Progenitor cell of endocrine pancreas (in vitro differentiated cells): ENCODE measurements at places on chromosomes 2 and 18. TPM values are rescaled to one million over a fixed set of nuclear protein-coding genes. Genes with fewer than 3 reads are reported as not detected.

The GPR55 gene
- total RNA-seq: not detected in 2 replicates

The BCL2 gene
- total RNA-seq: 3.8 and 4.1 TPM in 2 replicates

The UBR3 gene
- 36.9 and 41.5 TPM in 2 replicates for total RNA-seq

The POTEI gene
- 4.9 and 5.6 TPM in 2 replicates for total RNA-seq

The OTOF gene
- total RNA-seq: 0.11 and 0.22 TPM in 2 replicates

The CNGA3 gene
- total RNA-seq: 5.3 and 5.5 TPM in 2 replicates

The SERPINB7 gene
- not detected in 2 replicates for total RNA-seq

The HRH4 gene
- total RNA-seq: not detected in 2 replicates

The SLC9A4 gene
- 0.62 and 0.93 TPM in 2 replicates for total RNA-seq

The OTX1 gene
- total RNA-seq: 1.0 and 1.2 TPM in 2 replicates

The WDCP gene
- 22.4 and 23.7 TPM in 2 replicates for total RNA-seq

The SPATS2L gene
- total RNA-seq: 110 and 121 TPM in 2 replicates

The NTSR2 gene
- total RNA-seq: not detected in 2 replicates

The PDE1A gene
- 2.9 and 3.3 TPM in 2 replicates for total RNA-seq
